ENCODE measurements at places on chromosomes 11 and 22. TPM values are rescaled to one million over a fixed set of nuclear protein-coding genes. Genes with fewer than 3 reads are reported as not detected.

GRCh38 chr11:86891036-86891435 lies 64.2 kb downstream of the FZD4 start:
- DNase-seq, result no peak

- DNase-seq, result no peak
These were observed 41.7 kb upstream of the SC5D start for GRCh38 chr11:121250843-121251242.

- no peak for DNase-seq
These were observed 22.6 kb downstream of the EXPH5 start for GRCh38 chr11:108571001-108571400.

Gene RAB39A
- 0.54 TPM for total RNA-seq

Measured in cardiac septum (tissue), 1 donor.